ENCODE measurements at places on chromosomes 7 and 10.

GRCh38 chr7:16739863-16740622 lies 13.5 kb upstream of the TSPAN13 start:
- peak; percentile 59 for DNase-seq

GRCh38 chr7:5177060-5177459 lies 13.0 kb upstream of the WIPI2 start:
- DNase-seq = peak; percentile 56

- no peak for DNase-seq
Measured at GRCh38 chr7:72446131-72446530, 34.0 kb upstream of the CALN1 start.

DNA sequence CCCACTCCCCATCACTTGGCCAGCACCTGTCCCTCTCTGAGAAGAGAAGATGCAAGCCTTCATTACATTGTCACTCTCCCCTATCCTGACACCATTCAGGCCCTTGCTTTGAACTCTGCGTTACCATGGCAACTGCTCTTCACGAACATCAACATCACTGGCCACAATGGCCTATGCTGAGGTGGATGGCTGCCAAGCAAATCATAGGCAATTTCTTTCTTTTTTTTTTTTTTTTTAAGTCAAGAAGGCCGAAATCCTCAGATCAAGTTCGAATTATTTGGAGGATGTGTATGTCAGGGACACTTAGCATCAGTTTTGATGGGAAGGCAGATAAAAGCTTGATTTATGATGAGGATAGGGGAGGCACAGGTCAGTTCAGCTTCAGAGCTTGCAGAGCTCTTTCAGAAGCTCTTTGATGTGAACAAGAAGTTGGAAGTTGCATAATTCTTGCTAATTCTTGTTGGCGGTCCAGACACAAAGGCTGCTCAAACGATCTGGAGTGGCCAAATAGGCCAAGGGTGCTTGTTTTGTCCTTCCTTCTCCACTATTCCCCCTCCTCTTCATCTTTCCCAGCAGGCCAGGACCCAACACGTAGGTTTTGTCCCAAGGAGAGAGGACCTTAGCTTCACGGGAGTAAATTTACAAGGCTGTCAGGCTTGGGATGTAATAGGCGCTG lies 179.9 kb upstream of the NPVF start:
- DNase-seq = no peak

GRCh38 chr7:26043801-26044200 lies 108.2 kb upstream of the NFE2L3 start:
- no peak for DNase-seq

DNA sequence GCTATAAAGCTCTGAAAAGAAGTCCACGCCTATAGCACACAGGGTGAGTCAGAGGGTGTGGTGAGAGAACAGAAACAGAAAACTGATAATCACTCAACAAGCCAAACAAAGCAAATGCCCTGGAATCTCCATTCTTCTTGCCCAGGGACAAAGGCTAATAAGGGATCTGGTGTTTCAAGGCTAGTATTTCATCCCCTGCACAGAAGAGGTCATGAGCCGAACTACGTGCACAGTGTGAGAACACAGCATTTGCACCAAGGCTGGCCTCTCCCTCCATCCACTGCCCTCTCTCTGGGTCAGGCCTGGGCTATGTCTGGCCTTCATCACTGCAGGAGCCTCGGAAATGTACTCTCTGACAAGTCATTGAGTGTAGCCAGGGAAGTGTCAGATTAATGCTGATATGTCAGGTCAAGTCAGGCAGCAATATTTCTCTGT lies 42.7 kb downstream of the PRR15 start:
- DNase-seq = peak; percentile 79

GRCh38 chr10:107451047-107451446 lies 286.5 kb upstream of the SORCS1 start:
- DNase-seq = no peak
